OCI-LY7 (cell line): ENCODE measurements at places on chromosomes 12 and 14. TPM values are rescaled to one million over a fixed set of nuclear protein-coding genes. Genes with fewer than 3 reads are reported as not detected.

The CACNA2D4 gene
- total RNA-seq = 0.41 TPM in 1 of 2 replicates, not detected in the other

DNA sequence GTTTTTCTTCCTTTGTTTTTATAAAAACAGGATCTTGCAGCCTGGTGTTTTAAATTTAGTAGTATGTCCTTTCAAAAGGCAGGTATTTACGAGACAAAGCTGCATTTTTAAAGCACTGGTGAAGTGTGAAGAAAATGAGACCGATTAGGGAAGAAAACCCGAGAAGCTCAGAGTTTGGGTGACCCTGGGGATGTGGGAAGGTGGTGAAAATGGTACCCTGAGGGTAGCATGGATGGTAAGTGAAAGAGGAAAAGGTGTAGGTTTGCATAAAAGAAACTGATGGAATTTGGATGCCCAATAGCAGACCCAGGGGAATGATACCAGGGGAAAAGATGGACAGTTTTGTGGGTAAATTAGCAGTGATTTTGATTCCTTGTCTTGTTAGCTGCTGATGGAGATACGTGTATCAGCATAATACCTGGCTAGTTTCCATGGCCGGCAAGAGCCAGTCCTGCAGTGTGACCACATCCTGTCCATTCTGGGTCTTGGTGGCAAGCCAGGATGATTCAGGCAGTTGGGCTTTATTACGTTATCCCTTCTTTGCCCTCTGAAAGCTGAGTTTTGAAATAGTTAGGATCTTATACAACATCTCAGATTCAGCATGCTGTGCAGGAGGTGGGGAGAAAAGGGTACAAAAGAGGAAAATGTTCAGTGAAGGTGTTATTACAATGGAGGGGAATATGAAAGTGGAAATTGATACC is 8.9 kb downstream of the BICD1 start:
- DNase-seq = peak; percentile 35

The MANSC1 gene
- total RNA-seq = 0.17 TPM in 1 of 2 replicates, not detected in the other

The TSHR gene
- 3.8 and 4.9 TPM in 2 replicates for total RNA-seq

DNA sequence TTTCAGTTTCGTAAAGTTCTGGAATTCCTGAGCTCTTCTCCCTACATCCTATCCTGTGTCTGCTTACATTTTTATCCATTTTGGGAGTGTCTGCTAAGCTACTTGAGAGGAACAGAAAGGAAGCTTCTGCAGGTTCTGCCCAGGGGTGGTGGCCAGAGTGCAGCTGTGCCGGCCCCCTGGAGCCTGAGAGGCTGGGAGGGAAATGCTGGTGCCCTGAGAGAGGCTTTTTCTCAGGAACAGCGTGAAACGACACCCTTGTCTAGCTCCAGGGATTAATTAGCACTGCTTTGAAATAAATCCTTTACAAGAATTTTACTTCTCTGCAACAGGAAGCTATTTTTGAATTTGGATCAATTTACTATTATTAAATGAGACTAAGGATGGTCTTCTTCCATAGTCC is 165.4 kb downstream of the SLC15A5 start:
- DNase-seq = no peak

The ADAMTS20 gene
- not detected in 2 replicates for total RNA-seq

GRCh38 chr12:104733717-104734175 is 224.3 kb downstream of the SLC41A2 start:
- DNase-seq = peak; percentile 22

DNA sequence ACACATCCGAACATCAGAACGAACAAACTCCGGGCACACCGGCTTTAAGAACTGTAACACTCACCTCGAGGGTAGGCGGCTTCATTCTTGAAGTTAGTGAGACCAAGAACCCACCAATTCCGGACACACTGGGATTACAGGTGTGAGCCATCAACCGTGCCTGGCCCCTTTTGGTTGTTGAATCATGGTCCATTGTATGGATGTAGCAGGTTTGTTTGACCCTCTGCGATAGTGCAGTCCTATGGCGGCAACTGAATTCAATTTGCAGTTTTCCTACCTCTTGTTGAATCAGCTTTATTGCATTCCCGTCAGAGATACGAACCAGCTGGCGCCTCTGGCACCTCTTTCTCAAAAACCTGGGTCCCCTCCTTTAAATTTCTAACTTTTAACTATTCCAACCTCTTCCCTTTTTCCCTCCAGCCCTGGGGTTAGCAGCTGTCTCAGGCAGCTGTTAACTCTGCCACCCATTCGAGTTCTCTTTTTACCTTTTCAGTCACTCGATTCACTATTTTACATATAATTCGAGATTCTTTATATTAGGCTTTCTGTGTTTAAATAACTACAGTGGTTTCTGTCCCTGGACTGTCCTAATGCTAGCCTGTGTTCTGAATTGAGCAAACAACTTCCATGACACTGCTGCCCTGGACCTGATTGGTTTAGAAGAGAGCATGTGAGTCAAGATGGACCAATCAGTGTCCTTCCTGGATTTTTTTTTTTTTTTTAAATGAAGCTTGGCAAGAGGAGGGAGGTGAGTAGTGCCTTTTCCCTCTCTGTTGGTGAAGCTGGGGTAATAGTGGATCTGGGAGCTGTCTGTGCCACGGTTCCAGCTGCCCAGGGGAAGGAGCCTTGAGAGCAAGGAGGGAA is 261.5 kb downstream of the PCNX1 start:
- no peak for DNase-seq

The MTRFR gene
- 32.8 and 34.4 TPM in 2 replicates for total RNA-seq

DNA sequence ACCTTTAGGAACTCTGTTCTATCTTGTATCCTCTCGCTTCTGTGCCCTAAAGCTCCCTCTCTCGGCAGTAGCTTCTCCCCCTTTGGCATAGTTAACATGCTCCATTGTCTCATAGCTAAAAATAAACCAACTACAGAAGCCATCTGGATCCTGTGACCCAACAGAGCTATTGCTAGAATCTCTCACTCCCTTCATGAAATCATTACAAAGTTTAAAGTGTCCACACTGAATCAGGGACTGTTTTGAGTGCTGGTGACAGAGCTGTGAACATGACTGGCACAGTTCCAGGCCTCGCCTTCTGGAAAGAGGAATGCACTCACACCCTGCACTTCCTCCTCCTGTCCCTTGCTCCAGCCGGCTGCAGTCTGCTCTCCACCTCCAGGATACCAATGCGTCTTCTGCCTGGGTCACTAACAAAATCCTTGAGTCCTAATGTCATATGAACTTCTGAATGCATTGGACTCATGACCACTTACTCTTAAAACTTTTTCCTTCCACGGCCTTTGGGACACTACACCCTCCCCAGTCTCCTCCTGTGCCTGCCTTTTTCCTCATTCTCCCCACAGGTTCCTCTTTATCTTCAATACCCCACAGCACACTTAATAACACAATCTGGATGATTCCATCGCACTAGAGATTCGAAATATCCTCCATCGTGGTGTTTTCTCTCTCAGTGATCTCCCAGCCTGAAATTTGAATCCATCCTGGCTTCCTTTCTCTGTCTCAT is 13.2 kb downstream of the PLBD1 start:
- no peak for DNase-seq

- peak; percentile 66 for DNase-seq
Observed at GRCh38 chr14:99604766-99605298, 825 bp upstream of the CCDC85C start.

The TBX5 gene
- total RNA-seq = not detected in 2 replicates

GRCh38 chr14:78153064-78153341 is 17.2 kb upstream of the NRXN3 start:
- no peak for DNase-seq

- no peak for DNase-seq
Observed at GRCh38 chr14:97046967-97047366, 249.8 kb downstream of the VRK1 start.

DNA sequence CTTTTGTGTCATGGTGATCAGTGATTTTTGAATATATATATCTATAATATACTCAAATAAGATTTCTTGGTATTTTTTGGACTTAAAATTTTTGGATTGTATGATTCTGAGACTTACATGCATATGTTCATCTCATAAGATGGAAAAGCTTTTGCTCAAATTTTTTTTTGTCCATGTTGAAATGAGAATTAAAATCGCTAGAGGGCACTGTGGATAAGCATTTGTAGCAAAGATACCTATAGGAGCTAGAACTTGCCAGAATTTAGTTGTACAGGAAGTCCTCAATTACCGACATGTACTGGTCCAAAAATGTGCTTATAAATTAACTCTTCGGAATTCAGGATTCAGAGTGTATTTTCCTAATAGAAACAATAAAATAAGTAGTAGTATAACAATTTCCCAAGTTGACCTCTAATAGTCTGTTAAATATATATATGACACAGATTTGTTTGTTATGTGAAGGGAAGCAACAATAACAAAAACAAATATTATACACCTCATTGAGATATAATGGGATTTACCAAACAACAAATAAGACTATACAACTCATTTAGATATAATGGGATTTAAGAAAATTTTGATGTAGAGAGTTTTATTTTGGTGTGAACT is 179.6 kb downstream of the TMEM117 start:
- DNase-seq = peak; percentile 61

GRCh38 chr12:67783393-67783792 is 134.8 kb downstream of the DYRK2 start:
- DNase-seq = no peak

DNA sequence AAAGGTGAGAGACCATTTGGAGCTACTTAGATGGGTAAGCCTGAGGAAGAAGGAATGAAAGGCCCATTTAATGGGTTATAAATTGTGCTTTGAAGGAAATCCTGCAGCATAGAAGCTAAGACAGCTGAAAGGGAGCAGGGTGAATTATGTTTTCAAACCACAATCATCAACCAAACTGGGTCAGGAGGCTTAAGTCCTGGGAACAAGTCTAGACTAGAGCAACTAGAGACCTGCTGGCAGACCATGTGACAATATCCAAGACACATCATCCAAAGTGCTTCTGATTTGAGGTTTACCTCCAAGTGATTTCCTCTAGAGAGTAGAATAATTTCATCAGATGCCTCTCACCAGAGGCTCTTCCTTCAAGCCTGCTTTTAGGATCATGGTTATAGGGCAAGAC is 53.7 kb downstream of the MAP3K9 start:
- DNase-seq = no peak

DNA sequence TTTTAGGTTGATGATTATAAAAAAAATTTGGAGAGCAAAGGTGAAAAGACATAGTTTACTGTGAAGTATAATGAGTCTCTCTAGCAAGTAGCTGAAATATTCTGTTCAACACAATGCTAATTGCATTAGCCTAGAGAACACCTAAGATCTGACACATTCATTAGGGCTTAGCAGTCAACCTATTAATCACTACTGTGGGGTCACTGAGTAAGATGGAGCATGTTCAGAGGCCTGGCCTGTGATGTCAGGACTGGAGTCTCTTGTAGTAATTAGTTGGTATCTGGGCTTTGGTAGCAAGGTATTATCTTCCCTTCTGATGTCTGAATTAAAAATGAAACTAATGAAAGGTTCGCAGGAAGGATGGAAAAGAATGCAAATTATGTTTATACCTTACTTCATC is 112.7 kb downstream of the SLC16A7 start:
- no peak for DNase-seq

GRCh38 chr12:76495556-76495955 is 64.0 kb downstream of the OSBPL8 start:
- DNase-seq = no peak

DNA sequence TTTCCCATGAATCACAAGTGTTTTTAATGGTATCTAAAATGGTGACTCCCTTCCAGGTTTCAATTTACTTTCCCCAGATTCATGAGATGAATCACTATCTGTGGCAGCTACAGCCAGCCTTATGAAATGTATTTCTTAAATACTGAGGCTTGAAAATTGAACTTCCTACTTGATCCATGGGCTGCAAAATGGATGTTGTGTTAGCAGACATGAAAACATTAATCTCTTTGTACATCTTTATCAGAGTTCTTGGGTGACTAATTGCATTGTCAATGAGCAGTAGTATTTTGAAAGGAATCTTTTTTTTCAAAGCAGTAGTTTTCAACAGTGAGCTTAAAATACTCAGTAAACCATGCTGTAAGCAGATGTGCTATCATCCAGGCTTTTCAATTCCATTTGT is 250.8 kb downstream of the SLC6A15 start:
- DNase-seq = no peak
